ENCODE measurements at places on chromosomes 13 and 19. TPM values are rescaled to one million over a fixed set of nuclear protein-coding genes. Genes with fewer than 3 reads are reported as not detected.

- DNase-seq: no peak
Measured at GRCh38 chr13:74009100-74009668, 125.0 kb downstream of the KLF12 start.

DNA sequence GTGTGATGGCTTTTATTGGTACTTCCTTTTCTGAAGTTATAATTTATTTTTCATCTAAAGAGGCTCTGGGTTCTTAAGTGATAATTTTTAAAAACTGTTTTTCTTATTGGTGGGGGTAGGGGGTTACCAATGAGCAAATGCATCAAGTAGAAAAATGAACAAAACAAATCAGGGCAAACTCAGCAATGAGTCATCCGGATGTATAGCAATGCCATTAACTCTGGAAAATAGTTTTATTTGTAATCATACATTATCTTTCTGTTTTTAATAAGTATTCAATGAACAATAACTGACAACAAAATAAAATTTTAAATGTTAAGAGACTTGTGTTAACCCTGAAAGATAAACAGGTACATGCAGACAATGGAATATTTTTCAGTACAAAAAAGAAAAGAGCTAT is 67.6 kb downstream of the UFM1 start:
- no peak for DNase-seq

The LINGO3 gene
- 0.05 TPM for total RNA-seq

DNA sequence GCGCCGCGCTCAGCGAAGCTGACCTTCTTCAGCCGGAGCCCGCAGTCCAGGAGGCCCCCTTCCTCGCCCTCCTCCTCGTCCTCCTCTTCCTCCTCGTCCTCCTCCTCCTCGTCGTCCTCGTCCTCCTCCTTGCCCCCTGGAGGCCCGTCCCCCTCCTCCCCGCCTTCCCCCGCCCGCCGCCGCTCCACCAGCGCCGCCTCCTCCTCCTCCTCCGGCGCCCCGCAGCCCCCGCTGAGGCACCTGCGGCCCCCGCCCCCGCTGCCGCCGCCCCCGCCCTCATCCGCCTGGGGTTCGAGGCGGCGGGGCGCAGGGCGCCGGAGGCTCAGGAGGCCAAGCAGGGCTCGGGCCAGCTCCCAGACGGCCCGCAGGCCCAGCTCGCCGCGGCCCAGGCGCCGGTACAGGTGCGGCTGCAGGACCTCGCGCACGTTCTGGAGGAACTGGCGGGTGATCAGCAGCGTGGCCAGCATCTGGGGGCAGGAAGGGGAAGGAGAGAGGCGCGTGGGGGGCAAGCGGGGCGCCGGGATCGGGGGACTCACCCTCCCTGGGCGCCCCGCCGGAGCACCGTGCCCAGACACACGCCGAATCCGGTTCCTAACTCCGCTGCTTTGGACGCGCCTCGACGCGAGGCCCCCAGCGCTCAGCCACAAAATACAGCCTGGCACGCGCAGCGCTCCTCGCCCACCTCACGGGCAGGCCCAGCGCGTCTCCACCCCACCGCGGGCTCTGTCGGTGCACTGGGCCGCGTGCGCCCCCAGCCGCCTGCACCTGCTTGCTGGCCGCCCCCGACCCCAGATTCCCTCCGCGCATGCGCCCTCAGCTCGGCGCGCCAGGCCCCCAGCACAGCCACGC is 5.9 kb downstream of the ANO8 start:
- no peak for DNase-seq

- DNase-seq: no peak
Measured at GRCh38 chr19:19597809-19598306, 20.6 kb downstream of the PBX4 start.
